ENCODE measurements at places on chromosomes 11 and 22.

GRCh38 chr11:99682646-99683045, 661.9 kb downstream of the CNTN5 start:
- DNase-seq: no peak

GRCh38 chr11:93843906-93844305, 6.5 kb downstream of the VSTM5 start:
- no peak for DNase-seq

DNA sequence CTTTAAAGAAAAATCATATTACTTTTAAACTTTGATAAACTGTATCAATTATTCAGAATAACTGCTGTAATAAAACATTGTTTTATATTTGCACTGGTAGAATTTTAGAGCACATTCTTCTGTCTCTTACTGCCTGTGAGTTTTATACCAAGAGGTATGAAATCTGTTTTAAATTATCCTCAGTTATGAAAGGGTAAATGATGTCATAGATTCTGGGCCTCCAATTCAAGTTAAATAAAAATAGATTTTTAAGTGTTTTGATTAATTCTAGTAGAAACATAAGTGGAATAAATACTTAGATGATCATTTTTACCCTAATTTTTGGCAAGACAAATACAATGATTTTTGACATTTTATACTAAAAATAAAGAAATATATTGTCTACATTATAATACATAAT, 93.0 kb downstream of the GUCY1A2 start:
- DNase-seq: no peak

DNA sequence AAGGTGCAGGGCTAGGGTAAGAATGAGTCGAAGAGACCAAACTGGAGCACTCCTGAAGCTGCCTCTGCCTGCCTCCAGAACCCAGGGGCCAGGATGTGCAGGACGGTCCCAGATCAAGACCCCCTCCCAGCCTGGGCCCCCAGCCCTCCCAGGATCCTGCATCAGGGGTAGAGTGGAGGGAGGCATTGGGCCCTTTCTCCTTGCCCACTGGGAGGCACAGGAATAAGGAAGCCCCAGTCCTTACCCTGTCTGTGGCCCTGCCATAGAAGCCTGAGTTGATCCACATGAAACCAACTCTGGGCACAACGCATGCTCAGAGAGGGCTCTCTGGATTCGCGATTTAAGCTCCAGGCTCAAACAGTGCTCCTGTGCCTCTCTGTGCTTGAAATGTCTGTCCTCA, 661.8 kb upstream of the B3GAT1 start:
- no peak for DNase-seq

DNA sequence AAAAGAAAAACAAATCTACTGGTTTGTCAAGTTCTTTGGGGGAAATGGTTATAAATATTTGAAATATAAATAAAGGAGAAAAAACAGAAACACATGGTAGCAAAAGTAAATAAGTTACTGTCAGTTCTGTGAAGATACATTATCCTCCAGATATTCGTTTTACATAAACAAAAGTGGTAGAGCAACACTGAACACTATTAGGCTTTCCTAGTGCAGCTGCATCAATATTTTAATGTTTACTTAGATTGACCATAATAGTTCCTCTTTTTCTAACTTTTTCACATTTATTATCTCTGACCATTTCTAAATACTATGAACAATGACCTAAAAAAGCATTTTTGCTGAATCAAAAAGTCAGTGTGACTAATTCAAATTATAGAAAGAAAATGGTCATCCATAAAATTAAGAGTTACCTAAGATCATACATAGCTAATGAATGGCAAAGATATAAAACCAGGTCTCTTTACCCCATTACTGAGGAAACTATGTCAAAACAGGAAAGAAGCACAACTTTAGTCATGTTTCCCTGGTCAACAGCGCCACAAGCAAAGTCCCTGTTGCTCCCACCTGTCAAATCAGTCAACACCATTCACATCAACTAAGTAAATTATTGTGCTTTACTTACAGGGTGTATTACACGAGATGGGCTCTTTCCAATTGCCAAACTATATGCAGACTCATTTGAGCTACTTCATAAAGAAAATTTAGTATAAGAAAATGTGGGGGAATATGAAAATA, 38.5 kb downstream of the SBF2 start:
- no peak for DNase-seq

GRCh38 chr22:29555065-29555644, 1.6 kb upstream of the THOC5 start:
- DNase-seq: no peak

GRCh38 chr11:75557666-75558494, 4.2 kb upstream of the SERPINH1 start:
- no peak for DNase-seq

- DNase-seq: no peak
Measured at GRCh38 chr22:23526596-23527316, 53.3 kb downstream of the IGLL1 start.

GRCh38 chr11:62133328-62134065, 9.7 kb downstream of the INCENP start:
- no peak for DNase-seq

DNA sequence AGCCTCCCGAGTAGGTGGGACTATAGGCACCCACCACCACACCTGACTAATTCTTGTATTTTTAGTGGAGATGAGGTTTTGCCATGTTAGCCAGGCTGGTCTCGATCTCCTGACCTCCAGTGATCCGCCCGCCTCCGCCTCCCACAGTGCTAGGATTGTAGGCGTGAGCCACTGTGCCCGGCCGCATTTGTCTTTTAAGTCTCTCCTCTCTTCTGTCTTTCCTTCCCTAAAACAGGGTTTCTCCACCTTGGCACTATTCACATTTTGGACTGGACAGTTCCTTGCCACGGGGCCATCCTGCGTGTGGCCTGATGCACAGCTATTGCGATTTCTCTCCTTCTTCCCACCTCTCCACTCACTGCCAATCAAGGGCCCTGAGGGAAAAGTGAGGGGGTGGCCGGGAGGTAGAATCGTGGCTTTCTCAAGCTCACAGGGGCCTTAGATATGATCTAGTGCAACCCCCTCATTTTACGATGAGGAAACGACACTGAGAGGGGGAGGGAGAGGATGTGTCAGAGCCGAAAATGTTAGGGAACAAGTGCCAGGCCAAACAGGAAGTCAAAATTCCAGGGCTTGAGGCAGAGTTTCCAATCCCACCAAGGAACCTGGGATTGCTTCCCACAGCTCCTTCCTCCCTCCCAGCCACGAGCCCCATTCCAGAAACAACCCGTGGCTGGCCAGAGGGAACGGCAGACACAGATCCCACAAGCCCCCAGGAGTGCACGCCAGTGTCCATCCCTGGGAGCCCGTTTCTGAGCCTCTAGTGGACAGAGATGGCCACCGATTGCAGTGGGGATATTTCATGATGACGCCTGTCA, 21.2 kb downstream of the SCGB1A1 start:
- DNase-seq: no peak

GRCh38 chr11:27291302-27291889, 71.6 kb downstream of the CCDC34 start:
- DNase-seq: peak; percentile 2

GRCh38 chr11:58004664-58005063, 19.0 kb upstream of the OR9Q1 start:
- DNase-seq: no peak

GRCh38 chr22:22166941-22167713, 77.5 kb upstream of the VPREB1 start:
- DNase-seq: no peak

DNA sequence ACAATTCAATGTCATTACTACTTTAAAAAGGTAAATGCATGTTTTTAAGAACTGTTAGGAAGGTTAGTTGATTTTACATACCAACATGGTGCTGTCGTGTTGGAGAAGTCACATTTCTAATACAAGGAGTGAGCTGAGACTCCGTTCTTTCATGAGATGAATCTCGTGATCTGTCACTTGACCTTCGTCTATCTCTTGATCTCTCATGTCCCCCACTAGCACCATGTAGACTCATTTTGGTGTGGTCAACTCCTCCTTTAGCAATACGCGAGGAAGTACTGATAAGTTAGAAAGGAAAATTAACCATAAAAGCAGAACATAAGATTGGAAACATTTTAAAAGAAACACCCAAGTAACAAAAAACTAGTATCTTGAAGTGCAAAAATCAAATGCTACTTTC, 41.5 kb downstream of the BTBD10 start:
- DNase-seq: no peak

DNA sequence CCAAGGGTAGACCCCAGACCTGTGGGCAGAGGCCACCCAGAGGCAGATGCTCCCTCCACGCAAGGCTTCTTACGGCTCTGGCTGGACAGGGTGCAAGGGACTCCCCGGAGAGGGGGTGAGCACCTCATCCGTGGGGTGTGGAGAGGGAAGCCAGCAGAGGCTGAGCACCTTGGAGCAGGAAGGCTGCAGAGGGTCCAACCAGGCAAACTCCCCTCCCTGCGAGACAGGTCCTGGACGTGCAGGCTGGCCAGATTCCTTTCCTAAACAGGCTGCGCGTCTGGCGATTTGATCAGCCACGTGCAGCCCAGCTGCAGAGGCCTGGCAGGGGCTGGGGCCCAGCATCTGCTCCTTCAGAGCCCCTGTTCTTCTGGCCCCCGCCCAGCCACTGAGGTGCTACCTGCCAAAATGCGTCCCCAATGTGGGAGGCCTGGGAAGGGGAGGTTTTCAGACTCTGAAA, 49.3 kb downstream of the WNT11 start:
- no peak for DNase-seq

- DNase-seq: no peak
Measured at GRCh38 chr11:106668147-106668546, 350.1 kb downstream of the GUCY1A2 start.

GRCh38 chr11:122765487-122766131, 72.7 kb upstream of the CRTAM start:
- DNase-seq: no peak

DNA sequence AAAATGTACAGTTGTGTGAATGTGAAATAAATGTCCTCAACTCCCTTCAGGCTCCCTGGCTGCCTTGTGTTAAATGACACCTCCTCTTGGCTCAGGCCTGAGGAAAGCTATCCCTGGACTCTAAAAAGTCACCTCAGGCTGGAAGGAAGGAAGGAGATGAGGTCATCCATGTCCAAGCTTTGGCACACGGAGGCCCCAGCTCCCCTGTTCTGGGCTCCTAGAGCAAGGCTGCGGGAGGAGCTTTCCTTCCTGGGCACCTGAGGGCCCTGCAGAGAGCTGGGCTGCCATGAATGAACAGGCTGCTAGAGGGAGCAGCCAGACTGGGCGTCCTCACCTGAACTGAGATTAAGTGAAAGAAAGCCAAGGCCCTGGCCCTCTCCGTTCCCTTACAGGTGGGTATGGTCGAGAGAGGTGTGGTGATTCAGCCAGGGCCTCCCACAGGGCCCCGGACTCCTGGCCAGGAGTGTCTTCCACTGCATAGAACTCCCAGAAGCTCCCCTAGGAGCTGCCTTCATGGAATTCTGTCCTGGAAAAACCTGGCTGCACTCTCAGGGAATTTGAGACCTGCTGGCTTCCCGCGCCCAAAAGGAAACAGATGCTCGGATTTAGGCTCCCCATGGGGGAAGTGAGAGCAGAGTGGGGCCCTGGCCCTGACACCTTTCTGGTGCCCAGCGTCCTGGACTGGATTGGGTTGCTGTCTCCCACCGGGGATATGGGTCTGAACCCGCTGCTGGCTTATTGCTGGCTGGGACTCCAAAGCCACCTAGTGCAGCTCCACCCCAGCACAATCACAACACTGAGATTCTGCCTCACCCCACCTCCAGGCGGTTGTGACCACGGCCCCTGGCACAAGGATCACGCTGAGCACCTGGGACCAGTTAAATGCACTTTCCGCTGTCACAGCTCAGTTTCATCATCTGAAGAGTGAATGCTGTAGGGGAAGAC, 22.2 kb downstream of the MYBPC3 start:
- no peak for DNase-seq

DNA sequence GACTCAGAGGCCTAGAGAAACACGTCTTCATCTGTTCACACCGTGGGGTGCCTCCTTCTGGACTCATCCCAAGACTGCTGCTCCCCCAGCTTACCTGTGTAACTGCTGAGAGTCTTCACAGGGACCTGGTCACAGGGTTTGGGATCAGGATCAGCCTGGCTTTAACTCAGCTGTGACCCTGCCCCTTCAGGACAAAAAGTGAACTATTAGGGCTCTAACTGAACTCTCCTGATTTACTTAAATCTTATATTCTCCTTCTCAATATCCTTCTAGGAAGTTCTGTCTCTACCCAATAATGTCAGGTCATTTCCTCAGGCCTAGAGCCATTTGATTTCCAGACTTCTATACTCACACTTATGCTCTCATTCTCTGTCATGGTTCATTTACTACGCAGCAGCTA, 108.4 kb downstream of the ZNF280B start:
- DNase-seq: no peak

GRCh38 chr22:21994881-21995444, 12.4 kb upstream of the TOP3B start:
- DNase-seq: no peak

DNA sequence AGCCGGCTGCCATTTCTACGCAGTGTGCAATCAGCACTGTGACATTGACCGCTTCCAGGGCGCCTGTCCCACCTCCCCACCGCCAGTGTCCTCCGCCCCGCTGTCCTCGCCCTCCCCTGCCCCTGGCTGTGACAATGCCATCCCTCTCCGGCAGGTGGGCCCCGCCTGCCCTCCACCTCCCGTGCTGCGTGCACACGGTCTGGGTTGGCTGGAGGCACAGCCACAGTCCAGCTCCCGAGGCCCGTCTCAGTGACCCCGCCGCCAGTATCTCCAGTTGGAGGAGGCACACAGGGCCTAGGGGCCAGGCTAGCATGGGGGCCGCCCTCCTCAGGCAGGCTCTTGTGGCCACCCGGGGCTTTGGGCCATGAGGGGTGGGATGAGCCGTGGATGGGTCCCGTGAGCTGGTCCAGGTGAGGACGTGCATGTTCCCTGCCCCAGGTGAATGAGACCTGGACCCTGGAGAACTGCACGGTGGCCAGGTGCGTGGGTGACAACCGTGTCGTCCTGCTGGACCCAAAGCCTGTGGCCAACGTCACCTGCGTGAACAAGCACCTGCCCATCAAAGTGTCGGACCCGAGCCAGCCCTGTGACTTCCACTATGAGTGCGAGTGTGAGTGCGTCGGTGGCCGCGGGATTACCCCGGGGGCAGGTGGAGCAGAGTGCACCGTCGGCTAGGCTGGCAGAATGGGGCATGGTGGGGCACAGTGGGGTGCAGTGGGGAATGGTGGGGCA, 29.7 kb downstream of the MUC5B start:
- no peak for DNase-seq

GRCh38 chr11:47912843-47913437, 64.8 kb upstream of the NUP160 start:
- no peak for DNase-seq

DNA sequence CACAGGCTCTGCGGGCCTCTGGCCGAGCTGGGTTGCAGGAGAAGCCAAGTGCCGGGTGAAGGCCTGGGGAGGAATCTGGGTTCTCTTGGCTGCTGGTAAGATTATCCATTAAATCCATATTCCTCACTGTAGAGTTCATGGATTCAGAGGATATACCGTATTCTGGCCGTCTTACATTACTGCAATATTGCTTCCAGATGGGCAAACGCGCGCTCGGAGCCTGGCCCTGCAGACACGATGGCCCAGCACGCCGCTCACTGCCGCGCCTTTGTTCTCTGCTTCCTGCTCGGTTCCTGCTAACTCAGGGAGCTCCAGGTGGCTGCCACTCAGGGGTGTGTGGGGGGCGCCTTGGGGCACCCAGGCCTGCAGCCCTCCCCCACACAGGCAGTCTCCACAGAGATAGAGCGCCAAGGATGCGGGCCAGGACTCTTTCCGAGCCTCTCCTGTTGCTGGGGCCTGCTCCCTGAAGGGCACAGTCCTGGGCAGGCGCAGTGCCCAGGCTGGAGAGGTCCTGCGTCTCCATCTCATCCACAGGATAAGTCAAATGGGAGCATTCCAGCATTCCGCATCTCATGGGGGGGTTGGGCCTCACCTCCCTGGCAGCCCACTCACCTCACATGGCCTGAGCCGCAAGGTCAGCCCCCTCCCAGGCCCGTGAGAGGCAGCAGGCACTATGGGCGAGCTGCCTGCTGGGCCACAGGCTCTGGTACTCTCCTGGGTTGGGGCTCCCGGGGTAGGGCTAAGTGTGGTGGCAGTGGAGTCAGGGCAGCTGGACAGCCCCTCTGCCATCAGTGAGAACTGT, 14.1 kb upstream of the KCNQ1OT1 start:
- DNase-seq: no peak

All from memory B cell (primary cell).